ENCODE measurements at places on chromosomes 11 and 22.

GRCh38 chr11:118757876-118758399 lies 33.0 kb downstream of the DDX6 start:
- no peak for DNase-seq

DNA sequence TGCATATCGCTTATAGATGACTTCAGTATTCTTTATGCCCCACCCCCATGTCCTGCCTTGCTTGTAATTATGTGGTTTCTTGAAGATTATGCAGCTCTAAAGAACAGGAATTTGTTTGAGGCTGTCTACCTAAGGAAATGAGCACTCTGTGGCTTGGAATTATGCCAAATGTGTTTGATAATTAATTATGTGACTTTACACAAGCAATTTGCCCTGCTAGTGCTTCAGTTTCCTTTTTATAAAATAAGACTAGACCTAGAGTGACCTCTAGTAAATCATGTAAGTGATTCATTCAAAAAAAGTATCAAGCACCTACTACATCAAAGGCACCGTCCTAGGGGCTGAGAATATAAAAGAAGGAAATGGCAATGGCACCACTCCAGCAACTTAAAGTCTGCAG lies 491.5 kb upstream of the KIRREL3 start:
- DNase-seq, result no peak

GRCh38 chr11:75313513-75314272 lies 37.8 kb downstream of the ARRB1 start:
- DNase-seq, result no peak

- DNase-seq, result peak; percentile 25
Observed at GRCh38 chr11:56841210-56841810, 92.8 kb upstream of the OR9G4 start.

DNA sequence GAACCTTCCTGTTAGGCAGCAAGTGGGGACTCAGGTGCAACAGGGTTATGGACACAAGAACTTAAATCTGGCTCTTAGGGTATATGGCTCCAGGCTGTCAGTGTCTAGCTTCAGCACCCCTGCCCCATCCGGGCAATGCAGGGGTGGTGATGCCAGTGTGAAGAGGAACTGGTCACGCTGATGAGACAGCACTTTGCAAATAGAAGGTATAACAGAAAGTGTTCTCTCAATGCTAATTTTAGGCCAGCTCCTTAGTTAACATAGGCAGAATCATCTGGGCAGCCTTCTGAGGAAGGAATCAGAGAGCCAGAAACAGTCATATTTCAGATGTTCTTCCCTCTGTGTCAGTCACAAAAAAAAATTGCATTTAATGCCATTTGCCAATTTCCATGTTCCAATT lies 41.2 kb downstream of the SYT9 start:
- DNase-seq, result no peak

DNA sequence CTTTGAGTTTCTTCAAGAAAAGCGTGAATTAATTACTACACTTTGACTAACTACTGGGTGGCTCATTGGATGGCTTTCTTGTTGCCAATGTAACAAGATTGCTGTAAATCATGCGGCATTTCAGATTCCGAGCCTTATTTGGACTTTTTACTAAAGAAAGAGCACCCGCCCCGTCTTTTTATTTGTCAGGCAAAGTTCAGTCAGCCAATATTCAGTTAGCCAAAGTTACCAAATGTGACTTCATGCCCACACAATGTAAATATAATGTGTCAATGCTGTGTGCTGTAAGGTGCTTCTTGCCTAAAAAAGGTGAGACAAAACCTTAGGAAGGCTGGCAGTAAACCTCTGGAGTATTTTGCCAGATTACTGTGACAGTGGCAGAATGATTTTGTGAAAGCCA lies 14.8 kb downstream of the FLI1 start:
- DNase-seq, result no peak

GRCh38 chr11:78548911-78549590 lies 25.6 kb downstream of the NARS2 start:
- no peak for DNase-seq

- DNase-seq, result no peak
Observed at GRCh38 chr22:43365715-43366440, 22.7 kb upstream of the SCUBE1 start.

DNA sequence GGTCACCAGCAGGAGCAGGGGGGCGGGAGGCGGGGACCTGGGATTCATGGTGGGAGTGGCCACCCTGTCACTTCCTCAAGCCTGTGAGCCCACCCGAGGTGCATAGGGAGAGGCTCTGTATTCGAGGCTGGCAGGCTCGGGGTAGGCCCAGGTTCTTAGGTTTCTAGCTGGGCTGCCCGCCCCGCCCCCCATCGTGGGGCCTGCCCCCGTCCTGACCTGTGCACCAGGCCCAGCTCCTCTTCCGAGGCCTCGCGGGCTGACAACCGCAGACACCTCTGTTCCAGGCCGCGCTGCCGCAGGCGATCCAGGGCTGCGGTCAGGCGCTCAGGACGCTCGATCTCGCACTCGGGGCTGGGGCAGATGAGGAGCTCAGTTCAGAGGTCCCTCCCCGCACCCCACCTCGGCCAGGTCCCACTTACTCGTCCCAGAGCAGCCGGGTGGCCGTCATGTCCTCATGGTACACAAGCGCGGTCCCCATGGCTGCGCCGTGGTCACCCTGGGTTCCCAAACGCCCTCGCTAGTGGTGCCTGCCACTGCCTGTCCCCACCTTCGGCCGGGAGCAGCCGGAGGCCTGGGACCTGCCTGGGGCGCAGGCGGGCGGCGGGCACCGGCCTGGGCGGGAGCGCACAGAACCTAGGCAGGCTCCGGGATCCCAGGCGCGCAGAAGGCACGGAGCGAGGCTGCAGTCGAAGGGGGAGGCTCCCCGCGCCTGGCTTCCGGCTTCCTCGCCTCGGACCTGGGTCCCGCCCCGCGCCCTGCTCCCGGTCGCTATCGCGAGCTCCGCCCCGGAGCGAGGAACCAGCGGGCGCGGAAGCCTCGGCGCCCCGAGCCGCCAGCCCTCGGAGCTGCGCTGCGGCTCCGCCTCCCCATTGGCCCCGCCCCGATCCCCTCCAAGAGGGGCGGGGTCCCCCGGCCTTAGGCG lies at the start of gene HDAC10:
Gene HDAC10, minus strand, starts transcription at position 711 of the 922 bp plus-strand sequence. Its CDS starts 233 bp downstream, at position 478.
- DNase-seq, result no peak

DNA sequence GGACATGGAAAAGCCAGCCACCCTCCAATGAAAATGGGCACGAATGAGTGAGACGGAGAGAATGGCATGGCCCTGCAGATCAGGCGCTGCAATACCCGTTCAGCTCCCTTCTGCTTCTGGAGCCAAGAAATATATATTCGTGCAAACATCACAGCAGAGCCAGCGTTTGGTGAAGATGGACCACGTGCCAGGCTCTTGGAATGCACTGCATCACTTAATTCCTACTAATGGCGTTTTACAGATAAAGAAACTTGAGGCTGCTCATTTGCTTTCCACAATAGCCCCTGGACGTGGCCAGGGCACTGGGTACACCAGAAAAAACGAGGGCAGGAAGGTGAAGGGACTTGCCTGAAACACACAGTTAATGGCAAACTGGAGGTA lies 1.6 kb upstream of the FXYD2 start:
- DNase-seq, result no peak

GRCh38 chr11:24683583-24683982 lies 186.7 kb downstream of the LUZP2 start:
- DNase-seq, result no peak

GRCh38 chr22:35484651-35485556 lies 55.7 kb upstream of the RASD2 start:
- DNase-seq, result no peak

DNA sequence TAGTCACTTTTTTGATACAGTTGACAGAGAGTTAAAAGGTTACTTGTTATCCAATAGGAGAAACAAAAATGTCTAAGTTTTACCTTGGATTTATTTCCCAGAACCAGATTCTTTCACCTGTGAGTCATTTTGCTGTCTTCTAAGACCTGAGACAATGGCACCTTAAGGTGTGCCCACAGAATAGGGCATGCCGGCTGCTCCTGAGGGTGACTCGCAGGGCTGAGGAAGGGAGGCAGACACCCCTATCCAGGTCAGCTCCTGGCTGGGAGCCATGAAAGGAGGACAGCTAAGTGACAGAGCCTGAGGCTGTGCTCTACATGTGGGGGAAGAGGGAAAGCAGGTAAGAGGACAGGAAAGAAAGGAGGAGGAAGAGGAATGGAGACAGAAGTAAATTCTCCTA lies 67.8 kb downstream of the RASSF10 start:
- no peak for DNase-seq

- no peak for DNase-seq
Observed at GRCh38 chr11:102266099-102266498, 51.2 kb upstream of the BIRC3 start.

DNA sequence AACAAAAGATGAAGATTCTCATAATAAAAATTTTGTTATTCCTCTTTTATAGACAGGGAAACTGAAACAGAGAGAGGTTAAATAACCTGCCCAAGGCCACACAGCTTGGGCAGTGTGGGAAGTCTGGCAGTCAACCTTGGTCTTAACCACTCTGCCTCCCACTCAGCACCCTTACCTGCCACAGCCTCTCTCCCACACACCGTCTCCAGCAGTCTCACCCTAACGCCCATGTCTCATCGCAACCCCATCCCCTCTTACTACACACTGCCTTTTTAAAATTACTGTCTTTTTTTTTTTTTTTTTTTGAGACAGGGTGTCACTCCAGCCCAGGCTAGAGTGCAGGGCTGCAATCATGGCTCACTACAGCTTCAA lies 25.0 kb downstream of the ARRB1 start:
- no peak for DNase-seq

Data from posterior cingulate gyrus (tissue), 11 donors.